Activated B cell treated with CpG ODN at 0.5 μM for 24 hours (primary cell): ENCODE measurements at places on chromosomes 7 and 10.

DNA sequence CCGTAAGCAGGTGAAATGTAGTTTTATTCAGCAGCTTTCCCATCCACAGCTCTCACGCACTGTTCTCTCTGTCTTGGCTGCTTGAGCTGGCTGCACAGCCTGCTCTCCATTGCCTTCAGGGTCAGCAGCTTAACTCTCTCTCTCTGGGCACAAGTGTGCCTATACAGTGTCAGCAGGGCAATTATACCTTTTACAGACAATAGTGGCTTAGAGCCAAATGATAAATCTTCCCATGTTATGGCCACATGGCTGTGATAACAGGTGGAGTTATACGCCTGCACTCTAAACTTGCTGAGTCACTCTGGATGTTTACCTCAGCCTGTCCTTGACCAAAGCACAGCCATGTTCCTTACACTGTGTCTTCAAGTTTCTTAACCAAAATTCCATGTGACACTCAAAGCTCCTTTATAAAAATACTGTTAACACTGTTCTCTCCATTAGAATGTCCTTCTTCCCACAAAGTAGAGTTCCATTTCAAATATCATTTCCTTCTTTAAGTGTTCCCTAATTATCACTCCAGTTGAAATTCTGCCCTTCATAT, 6.1 kb downstream of the RNF133 start:
- no peak for DNase-seq

- no peak for DNase-seq
These were observed 45.0 kb downstream of the TNS3 start for GRCh38 chr7:47536661-47537611.

- DNase-seq = no peak
These were observed 32.1 kb downstream of the NRF1 start for GRCh38 chr7:129643550-129644170.

DNA sequence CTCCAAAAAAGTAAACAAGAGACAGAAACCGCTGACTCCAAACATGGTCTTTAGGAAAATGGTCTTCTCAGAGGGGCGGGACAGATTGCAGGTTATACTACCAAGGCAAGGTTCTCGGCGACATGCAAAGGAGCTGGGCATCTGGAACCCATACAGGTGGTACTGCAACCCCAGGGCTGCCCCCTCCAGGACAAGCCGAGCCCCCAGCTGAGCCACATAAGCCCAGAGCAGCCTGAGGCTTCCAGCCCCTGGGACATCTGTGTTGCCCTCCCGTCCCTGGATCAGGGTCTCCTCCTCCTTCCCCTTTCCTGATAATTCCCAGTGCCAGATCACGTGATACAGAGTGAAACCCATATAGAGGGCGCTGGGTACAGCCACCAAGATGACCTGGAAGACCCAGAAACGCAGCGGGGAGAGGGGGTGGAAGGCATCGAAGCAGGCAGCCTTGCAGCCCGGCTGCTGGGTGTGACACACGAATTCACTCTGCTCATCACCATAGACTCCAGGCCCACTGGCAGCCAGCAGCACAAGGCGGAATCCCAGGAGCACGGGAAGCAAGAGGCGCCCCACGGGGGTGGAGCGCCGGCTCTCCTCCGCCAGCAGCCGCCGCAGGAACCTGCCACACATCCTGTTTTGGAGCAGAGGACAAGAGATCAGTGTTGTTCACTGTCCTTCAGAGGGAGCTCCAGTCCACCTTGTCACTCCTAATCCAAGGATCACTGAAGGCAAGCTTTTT, at the start of gene GJC3:
TSS of gene GJC3 (minus strand) at position 627 of the 736 bp plus-strand sequence. CDS start at position 627, 0 bp downstream.
- no peak for DNase-seq

DNA sequence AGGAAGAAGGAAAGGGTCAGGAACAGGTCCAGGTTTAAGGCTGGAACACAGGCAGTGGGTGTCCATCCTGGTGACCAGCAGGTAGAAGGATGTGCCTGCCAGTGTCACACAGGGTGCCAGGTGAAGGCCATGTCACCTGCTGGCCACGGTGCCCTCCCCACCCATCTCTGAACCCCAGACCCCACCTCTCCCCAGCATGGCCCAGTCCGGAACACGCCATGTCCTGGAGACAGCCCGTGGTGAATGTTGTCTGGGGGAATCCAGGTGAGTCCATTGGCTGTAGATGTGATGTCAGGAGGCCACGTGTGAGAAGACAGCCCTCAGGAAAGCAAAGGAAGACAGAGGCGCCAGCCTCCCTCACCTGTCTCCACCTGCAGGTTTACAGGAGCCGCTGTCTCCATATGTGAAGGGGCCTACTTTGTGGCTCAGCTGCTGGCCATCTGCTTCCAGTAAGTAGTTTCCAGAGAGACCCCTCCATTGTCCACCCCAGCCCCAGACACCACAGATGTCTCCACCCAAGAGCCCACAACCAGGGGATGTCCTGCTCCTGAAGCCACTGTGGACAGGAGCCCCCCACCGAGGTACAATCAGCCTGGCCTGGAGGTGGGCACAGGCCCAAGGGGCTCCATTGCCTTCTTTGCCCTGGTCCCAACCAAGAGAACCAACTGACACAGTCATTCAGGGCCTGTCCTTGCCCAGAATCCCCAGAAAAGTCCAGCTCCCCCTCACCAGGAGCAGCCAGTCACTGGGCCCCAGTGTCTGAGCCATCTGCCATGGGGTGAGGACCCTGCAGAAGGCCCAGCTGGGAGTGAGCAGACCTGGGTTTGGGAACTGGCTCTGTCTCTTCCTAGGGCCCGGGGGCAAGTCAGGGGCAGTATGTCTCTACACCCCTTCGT, 20.7 kb downstream of the TMEM72 start:
- DNase-seq = no peak

DNA sequence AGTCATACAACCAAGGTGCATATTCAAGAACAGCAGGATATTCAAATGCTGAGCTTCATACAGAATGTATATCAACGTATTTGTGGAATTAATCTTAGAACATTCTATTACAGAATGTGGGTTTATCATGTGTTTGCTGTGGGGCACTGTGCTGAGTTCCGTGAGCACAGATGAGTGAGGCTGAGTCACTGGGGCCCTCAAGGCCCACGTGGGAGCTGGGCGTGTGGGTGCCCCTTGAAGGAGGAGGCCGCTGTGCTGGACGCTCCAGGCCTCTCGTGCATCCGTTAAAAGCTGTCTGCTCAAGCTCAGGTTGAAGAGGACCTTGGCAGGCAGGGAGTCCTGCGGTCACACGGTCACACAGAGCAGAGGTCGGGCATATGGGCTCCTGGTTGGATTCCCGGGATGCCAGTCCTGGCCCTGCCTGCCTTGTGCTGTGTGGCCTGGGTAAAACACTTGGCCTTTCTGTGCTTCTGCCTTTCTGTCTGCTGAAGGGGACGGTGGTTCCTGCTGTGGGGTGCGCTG, 70.1 kb downstream of the GLRX3 start:
- no peak for DNase-seq

GRCh38 chr7:17101207-17101696, 197.2 kb upstream of the AHR start:
- no peak for DNase-seq

DNA sequence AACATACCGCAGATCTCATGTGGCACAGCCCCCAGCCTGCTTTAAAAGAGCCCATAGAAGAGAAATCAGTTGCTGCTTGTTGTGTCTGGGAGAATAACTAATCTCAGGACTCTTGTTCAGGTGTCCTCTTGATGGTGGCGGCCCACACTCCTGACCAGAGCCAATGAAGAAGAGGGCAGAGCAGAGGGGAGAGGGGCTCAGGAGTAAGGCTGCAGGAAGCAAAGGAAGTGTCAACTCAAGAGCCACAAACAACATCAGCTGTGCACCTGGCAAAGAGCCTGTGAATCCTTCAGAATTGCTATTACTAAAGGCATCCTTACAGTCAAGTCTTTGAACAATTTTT, 59.8 kb upstream of the PTN start:
- no peak for DNase-seq

- DNase-seq = no peak
These were observed 126.6 kb downstream of the PTPN20 start for GRCh38 chr10:47037654-47038425.

GRCh38 chr10:95346715-95347401, 56.1 kb upstream of the PDLIM1 start:
- DNase-seq = no peak

DNA sequence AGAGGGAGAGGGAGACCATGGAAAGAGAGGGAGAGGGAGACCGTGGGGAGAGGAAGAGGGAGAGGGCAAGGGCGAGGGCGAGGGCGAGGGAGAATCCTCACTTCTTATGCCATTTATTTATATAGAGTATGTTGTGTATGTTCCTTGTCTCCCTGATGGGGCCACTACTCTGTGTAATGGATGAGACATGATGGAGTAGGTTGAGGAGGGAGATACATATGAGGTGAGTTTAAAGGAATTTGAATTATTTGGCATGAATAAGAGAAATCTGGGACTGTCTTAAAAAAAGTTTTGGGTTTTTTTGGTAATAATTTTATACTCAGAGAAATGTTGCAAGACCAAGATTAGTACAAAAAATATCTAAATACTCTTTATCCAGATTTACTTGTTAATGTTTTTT, 20.1 kb downstream of the CCSER2 start:
- no peak for DNase-seq

DNA sequence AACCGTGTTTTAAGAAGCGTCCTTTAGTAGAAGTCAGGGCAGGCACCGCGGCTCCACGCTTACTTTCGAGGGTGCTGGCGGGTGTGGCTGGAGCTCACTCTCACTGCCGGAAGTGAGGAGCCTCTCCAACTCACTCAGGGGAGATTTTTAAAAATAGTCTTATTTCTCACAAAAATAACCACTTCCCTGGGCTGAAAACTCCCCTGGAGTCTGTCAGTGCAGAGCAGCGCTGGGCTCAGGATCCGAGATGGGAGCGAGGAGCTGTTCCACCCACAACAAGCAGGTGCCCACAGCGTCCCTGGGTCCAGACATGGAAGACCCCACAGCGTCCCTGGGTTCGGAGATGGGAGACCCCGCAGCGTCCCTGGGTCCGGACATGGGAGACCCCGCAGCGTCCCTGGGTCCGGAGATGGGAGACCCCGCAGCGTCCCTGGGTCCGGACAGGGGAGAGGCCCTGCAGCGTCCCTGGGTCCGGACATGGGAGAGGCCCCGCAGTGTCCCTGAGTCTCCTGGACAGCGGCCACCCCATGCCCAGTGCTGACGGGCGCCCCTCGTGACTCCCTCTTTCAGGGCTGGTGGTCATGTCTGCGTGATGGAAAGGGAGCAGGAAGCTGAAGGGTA, 51.2 kb downstream of the VIPR2 start:
- no peak for DNase-seq

GRCh38 chr10:792792-793100, 103.3 kb upstream of the DIP2C start:
- no peak for DNase-seq

DNA sequence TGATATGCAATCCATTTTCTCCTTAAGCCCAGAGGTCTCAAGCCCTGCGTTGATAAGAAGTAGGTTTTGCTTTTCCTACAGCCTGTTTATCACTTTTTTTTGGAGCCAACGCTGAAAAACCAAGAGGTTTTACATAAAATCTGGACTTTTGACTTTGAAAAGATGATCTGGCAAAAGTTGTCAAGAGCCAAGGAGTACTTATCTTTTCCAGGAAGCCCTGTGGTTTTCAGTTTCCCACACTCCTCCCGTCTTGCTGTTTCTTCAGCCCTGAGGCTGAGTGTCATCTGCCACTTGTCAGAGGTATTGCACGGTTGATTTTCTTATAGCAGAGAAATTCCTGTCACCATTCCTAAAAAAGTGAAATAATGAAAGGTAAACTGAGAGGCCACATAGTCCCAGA, 108.7 kb downstream of the TYW1 start:
- DNase-seq = no peak

GRCh38 chr10:131963350-131963749, 18.4 kb downstream of the BNIP3 start:
- no peak for DNase-seq

GRCh38 chr10:45491061-45491460, 117.0 kb downstream of the ALOX5 start:
- no peak for DNase-seq

DNA sequence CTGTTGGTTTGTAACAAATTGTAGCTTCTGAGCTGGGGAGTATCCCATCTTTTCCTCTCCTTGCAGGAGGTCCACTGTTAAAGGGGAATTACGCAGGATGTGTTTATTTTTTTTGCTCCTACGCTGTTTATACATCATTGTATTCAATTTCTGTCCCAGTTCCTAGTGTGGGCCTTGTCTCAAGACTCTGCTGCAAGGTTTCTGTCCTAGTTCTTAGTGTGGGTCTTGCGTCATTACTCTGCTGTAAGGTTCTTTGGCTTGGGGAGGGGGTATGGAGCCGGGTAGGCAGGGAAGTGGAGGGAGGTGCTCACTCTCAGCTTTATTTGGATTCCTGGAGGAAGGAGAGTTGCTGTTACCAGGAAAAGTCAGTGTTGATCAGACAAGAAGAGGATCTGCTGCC, 64.0 kb upstream of the TRIM8 start:
- no peak for DNase-seq

DNA sequence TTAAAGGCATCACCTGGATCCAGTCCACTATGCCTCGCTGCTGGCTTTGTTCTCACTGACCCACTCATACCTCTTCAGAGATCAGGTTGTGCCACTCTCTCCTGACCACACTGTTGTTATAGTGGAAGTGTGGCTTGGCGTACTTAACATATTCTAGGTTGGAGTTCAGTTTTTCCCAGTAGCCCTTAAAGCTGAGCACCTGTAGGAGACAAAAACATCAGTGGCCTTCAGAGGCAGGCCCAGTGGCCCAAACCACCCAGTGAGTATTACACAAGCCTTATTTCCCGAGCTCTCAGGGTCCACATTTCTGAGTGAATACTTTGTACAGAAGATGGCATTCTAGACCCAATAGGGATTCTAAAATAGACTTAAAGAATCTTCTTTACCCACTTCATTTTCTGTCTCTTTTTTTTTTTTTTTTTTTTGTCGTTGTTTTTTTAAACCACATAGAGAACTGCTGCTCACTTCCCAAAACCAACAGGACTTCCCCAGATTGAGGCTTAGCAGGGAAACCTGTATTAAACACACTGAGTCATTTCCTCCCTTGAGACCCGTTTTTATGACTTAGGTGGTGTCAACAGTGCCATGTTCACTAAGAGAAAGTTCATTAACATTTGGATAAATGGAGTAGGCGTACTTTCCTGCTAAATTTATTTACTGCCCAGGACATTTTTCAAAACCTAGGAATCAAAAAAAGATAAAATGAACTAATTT, 85.8 kb downstream of the GSAP start:
- no peak for DNase-seq

DNA sequence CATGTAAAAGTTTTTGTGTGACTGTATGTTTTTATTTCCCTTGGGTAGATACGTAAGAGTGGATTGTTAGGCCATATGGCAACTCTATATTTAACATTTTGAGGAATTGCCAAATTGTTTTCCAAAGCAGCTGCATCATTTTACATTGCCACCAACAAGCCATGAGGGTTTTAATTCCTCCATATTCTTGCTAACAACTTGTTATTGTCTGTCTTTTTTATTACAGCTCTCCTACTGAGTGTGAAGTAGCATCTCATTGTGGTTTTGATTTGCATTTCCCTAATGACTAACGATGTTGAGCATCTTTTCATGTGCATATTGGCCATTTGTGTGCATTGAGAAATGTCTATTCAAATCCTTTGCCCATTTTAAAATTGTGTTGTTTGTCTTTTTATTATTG, 94.9 kb downstream of the CARD11 start:
- no peak for DNase-seq

DNA sequence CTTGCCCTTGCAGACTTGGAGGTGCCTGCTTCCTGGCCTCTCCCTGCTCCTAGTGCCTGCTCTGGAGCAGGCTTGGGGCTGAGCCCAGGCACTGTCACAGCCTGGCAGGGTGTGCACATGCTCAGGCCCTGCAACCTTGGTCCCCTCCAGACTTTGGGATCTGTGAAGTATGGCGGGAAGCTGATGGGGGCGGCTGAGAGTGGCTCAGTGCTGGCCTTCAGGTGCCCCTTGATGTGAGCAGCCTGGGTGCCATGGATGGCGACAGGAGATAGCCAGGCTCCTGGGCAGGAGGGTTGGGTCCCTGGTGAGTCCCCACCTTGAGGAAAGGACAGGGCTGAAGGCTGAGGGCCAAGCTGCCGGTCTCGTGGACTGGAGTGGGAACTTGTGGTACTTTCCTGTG, 700.4 kb upstream of the KCND2 start:
- no peak for DNase-seq
